ENCODE measurements at places on chromosomes 3 and 15.

DNA sequence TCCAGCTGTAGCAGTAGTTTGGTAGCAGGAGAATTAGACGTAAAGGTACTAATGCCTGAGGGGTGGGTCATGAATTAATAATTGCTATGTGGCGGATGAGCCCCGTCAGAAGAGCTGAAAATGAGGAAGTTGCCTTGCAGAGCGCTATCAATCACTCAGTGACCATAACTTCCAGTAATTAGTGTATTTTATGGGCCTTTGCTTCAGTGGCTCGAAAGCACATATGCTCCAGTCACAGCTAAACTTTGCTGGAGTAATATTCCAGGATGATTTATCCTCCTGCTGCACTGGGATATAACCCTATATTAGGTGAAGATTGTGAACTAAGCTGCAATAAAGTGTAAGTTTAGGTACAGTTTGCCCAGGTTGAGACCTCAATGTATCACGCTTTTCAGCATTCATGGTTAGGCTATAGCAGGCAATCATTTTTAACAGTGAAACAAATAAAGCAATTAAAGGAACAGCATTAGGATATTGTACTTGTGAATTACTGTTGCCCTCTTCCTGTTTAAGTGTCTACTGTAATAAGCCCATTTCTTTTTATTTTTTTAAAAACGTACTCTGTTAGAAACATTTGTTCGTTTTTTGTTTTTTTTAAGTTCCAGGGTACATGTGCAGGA is 104.6 kb upstream of the SKOR1 start:
- DNase-seq: no peak

GRCh38 chr3:14216257-14217048 is 37.8 kb downstream of the LSM3 start:
- peak; percentile 53 for DNase-seq

GRCh38 chr15:72368899-72369298 is 6.9 kb downstream of the HEXA start:
- peak; percentile 36 for DNase-seq

DNA sequence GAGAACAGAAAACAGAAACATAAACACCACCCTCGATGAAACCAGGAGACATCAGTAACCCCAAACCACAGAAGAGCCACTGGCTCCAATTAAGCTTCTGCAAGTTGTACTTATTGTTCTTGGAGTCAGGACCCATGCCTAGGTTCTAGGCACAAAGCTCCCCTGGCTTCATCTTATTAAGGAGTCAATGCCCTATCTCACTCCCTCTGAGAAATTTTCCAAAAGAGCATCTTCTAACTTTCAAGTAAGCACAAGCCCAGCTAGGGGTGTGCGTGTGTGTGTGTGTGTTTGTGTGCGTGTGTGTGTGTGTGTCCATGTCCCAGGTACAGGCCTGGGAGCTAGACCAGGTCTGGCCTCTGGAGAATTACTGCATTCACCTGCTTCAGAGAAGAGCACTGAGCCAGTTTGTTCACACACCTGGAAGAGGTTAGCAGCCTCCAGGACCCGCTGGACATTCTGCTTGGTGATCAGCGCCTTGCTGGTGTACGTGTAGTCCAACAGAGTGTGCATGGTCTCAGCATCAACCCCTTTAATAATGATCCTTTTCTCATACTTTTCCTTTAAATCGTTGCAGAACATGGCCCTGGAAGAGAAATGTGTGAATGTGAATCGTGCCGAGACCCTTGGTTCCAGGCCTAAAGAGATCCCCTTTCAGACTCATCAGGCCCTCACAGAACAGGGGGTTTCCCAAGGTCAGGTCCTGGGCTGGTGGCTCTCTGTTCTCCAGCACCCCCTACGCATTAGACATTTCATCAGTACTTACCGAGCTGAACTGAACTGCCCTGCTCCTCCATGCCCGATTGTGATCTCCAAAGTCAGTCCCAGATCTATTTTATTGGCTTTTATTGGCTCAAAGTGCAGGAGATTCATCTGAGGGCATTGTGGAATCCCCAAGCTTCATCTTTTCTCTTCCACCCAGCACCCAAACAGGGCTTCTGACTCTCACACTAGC is 27.8 kb downstream of the KLHL6 start:
- no peak for DNase-seq
